CD8-positive, alpha-beta memory T cell (primary cell): ENCODE measurements at places on chromosomes 4 and X.
A peak's percentile ranks its signal among the peaks of the same experiment; 100 is the strongest.

GRCh38 chr4:136637071-136637777 is 895.1 kb downstream of the PCDH18 start:
- DNase-seq, result no peak

DNA sequence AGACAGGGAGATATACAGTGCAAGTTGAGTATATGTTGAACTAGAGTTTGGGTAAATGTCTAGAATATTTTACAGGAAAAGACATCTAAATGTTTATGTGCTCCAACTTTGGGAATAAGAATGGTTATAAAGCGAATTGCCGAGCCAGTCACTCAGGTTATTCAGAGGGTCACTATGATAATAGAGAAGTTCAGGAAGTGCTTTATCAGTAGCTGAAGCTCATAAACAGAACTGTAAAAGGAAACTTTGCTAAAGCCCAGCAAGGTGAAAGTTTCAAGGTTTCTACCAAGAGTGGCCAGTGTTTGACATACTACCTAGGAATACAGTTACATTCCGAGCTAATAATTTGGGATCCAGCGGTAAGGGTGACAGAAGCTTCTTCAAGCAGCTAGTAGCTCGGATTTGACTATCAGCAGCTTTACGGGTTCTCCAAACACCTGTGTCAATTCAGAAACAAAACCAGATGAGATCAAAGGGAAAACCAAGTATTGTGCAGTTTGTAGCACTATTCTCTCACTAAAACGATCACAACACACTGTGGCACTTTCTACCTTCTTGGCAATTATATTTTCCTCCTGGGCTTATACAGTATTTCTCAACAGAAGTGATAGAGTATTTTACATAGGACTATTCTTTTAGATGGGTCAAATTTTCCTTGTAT is 17.2 kb upstream of the BCLAF3 start:
- no peak for DNase-seq

- no peak for DNase-seq
Measured at GRCh38 chr4:6182376-6183280, 17.7 kb downstream of the JAKMIP1 start.

- peak; percentile 45 for DNase-seq
Measured at GRCh38 chrX:345020-345925, 26.7 kb upstream of the GTPBP6 start.

DNA sequence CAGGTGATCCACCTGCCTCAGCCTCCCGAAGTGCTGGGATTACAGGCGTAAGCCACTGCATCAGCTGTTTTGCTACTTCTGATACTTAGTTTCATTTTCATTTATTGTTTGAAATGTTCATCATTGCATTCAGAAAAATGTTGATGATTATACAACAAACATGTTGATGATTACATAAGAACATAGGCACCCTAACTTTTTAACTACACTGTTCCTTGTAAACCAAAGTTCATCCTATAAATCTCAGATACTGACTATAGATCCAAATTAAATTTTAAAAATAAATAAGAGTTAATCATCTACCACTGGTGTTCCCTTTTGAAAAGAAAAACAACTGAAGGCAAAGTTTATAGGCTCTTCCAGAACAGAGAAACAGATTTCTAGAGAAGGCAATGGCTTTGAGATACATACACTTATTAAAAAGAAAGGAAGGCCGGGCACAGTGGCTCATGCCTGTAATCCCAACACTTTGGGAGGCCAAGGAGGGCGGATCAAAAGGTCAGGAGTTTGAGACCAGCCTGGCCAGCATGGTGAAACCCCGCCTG is 23.4 kb downstream of the TRIM75 start:
- no peak for DNase-seq
